ENCODE measurements at places on chromosomes 7 and 10.

DNA sequence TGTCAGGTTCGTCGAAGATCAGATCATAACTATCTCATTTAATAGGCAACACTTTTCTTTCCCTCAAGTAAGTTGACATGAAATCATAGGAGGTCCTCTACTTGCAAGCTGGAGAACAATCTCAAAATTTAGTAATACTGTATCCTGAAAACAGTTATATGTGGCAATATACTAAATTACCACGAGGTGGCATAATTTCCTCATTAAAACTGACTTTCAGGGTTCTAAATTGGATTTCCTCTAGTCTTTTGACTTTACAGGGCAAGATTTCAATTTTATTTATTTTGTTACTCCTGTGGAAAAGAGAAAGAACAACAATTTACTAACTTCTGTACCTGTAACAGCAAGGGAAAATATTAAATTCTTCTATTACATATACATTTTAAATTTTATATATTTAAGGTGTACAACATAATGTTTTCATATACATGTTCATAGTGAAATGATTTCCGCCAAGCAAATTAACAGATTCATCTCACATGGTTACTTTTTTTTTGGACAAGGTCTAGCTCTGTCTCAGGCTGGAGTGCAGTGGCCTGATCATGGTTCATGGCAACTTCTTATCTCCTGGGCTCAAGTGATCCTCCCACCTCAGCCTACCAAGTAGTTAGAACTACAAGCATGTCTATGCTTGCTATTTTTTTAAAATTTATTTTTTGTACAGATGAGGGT lies 53.4 kb upstream of the CYP2C18 start:
- no peak for DNase-seq

DNA sequence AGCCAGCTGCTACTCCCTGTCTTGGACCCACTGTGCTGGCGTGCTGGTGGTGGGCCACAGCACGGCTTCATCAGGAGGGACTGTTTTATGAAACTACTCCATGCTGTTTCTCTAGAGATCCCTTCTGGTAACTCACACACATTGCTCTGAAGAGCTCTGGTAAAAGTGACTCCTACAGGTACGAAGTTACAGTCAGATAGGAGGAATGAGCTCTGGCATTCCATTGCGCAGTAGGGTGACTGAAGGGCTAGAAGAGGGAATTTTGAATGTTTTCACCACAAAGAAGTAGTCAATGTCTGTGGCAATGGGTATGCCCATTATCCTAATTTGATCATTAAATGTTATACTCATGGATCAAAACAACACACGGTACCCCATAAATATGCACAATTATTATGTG lies 609 bp downstream of the MAT1A start:
- DNase-seq, result no peak

DNA sequence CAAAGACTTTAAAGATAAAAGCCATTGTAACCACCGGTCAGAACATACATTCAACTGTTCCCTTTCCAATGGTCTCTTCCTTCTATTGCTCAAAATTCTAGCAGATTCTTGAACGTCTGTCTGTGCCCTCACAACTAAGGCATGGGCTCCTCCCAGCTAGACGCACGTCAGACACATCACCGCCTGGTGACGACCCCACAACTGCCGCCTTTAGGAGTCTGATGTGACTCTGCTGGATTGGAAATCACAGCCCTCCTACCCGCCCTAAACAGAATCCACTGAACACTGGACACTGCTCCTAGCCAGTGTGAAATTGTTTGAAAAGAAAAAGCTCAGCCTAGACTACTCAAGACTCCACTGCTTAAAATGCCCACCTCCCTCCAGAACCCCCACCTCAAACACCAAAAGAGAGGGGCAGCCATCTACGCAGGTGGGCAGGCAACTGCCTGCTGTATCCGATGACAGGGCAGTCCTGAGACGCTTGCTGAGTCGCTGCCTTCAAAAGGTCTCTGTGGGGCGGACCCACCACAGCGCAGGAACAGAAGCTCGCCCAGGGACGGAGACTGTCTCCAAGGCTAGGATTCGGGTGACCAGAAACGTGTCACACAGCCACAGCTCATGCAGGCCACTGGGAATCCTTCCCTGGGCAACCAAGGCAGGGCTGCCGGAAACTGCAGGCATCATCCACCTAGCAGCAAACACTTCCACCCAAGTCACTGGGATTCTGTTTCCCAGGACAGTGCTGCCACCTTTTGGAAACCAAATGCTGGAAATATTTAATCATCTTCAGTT lies 34.7 kb downstream of the GSDME start:
- no peak for DNase-seq

DNA sequence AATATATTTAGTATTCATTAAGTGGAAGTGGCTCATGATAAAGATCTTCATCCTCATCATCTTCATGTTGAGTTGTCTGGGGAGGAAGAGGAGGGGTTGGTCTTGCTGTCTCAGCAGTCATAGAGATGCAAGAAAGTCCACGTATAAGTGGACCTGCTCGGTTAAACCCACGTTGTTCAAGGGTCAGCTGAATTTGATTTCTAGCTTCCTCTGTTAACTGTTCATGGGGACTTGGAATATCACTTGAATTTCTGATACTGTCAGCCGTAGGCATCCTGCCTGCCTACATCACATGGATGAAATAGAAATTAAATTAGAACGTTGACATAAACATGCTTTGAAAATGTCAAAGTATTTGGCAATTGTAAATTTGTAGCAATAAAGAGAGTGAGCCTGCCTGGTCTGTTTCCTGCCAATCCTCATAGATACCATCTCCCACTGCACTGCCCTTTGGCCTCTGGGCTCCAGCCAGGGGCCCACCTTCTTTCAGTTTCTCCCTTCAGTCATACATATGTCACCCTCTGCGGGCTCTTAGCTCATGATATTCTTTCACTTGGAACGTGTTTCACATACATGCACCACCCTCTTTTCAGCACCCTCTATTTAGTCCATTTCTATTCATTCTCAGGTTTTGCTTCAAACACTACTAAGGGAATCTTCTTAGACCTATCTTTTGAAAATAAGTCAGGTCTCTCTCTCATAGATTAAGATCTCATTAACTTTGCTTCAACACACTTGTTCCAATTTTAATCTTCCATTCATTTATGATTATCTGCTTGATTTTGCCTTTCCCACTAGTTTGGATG lies 376.3 kb downstream of the IPMK start:
- DNase-seq, result no peak

GRCh38 chr7:3089493-3089892 lies 45.8 kb upstream of the CARD11 start:
- DNase-seq, result no peak

DNA sequence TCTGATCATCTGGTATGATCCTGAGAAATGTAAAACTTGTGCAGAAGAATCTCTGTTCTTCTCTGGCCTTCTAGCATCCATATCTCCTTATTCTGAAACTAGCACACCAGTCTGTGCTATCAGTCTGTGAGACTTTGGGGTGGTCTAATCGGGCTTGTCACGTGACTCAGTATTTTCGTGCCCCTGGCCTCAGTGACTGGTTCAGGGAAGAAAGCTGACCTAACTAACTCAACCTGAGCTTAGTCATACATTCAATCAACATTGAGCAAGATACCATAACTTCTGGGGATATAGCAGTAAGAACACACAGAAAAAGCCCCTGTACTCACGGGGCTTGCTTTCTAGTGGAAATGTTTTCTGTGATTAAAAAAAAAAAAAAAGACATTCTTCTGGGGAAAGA lies 109.3 kb downstream of the DKK1 start:
- no peak for DNase-seq

DNA sequence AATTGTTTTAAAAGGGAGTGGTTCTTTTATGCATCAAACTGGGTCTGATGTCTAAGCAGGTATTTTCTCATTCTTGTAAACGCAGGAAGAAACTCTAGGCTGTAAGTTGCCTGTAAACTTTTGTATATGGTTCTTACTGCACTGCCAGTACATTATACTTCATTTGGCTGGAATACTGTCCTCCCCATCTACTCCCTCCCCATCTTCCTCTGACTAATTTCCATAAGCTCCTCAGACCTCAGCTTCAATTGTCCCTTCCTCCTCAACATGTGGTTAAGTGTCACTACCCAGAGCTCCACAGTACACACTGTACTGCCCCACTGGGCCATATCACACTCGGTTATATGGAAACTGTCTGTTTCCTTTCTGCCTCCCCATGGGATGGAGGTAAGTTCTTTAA lies 161.4 kb upstream of the MDFIC start:
- DNase-seq, result no peak

- DNase-seq, result no peak
Measured at GRCh38 chr10:1130995-1131790, 75.0 kb downstream of the WDR37 start.

- DNase-seq, result no peak
Measured at GRCh38 chr7:148545172-148545571, 45.4 kb upstream of the C7orf33 start.

GRCh38 chr10:110584006-110584405 lies 16.5 kb downstream of the SMC3 start:
- DNase-seq, result no peak

DNA sequence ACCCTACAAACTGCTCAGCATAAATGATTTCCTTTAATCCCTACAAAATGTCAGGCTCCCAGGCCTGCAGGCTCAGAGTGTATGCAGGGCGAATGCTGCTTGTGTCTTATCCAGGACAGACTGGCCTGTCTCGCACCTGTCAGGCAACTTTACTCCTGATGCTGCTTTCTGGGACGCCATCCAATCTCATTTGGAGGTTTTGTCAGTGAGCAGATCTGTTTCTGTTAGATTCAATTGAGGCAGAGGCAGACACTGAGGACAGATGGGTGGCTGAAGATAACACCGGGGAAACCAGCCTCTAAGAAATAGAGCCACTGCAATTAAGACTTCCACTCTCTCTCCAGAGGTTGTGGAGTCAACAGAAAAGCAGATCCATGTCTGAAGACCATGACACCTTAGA lies 115.6 kb downstream of the DPP6 start:
- DNase-seq, result no peak

DNA sequence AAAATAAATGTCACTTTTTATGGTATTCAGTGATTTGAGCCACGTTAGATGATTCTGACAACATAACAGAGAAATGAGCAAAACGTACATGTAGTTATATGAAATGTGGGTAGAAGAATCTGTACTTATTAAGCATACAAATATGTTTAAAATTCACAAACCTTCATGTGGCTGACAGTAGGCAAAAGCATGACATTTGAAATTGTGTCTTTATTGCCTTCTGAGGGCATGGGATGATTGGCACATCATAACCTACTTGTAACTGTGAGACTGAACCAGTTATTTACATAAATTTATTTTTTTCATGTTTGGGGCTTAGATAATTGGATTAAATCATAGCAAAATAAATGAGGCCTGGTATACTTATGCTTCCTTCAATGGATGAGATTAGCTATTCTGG lies 202.2 kb downstream of the DNAJB9 start:
- no peak for DNase-seq

DNA sequence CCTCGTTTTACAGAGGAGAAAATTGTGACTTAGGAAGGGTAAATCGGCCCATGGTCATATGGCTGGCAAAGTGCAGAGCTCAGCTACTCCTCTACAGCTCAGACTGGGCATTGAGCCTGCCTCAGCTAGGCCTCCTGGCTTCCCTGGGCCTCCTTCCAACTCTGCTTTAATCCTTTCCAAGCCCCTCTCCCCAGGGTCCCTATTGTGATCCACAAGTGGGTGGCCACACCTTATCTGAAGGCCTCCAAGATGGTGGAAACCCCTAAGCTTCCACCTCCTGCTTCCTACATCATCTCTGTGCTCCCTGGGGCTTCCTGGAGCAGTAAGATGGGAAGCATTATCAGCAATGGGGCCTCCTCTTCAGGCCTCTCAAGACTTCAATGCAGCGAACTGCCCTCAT lies 3.0 kb upstream of the LGI1 start:
- DNase-seq, result no peak

DNA sequence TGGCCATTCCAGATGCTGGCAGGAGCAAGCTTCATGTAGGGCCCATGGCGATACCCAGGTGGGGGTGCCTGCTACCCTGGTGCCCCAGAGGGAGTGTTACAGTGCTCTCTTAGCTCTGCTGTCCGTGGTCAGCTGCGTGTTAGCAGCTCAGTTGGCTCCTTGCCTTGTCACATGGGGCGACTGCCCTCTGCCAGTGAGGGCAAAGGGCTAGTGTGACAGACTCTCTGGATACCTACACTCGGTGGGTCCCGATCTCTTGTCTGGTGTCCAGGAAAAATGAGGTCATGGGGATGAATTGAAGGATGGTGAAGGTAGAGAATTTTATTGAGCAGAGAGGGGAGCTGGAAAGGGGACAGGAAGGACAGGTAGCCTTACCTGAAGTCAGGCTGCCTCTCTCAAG lies 152.2 kb downstream of the CYP26A1 start:
- no peak for DNase-seq

DNA sequence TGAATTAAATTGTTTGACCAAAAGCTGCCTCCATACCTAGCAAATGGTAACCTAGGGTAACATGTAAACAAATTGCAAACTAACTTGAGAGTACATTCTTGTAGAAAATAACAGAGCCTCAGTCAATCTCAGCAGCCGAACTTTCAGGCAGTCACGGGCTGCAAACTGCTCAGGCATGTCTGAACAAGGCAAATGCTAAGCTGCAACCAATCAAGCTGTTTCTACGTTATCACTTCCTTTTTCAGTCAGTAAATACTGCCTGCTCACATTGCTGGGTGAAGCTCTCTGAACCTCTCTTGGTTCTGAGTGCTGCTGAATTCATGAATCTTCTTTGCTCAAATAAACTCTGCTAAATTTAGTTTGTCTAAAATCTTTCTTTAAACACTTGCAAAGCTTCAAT lies 1212.4 kb downstream of the SORCS1 start:
- DNase-seq, result no peak

DNA sequence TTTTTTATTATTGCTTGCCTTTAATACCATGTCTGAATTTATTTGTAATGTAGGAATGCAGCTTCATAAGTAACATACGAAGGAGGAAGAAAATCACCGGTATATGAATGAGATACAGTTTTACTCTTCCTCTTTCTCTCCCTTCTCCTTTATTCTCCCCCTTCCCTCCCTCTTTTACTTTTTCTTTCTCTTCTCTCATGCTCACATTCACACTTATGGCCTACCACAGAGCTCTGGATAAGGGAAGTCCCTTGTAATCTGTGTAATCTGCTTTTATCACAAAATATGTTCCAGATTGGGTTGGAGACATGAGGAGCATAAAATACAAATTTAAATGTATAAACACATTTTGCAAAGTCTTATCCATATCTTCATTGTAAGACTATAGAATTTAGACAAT lies 59.4 kb downstream of the MDFIC start:
- no peak for DNase-seq

- no peak for DNase-seq
Measured at GRCh38 chr10:132735923-132736391, 50.0 kb downstream of the NKX6-2 start.

DNA sequence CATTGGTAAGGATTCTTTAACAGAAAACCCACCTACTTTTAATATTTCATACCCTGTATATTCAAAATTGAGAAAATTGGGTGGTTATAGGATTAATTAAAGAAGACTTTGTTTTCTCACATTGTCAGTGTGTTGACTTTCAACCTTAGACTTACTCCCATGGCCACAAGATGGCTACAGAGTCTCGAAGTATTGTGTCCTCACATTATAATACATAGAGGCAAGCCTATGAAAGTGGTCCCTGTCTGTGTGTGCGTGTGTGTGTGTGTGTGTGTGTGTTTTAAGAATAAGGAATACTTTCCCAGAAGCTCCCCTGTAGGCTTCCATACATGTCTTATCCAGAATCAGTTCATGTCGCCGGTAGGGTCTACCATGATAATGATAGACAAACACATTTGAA lies 180.0 kb downstream of the PHF14 start:
- no peak for DNase-seq
